Activated naive CD4-positive, alpha-beta T cell treated with anti-CD3 and anti-CD28 coated beads, Interleukin-2, amount 50 U/mL, for 16 hours (primary cell): ENCODE measurements at places on chromosomes 3 and 15.

DNA sequence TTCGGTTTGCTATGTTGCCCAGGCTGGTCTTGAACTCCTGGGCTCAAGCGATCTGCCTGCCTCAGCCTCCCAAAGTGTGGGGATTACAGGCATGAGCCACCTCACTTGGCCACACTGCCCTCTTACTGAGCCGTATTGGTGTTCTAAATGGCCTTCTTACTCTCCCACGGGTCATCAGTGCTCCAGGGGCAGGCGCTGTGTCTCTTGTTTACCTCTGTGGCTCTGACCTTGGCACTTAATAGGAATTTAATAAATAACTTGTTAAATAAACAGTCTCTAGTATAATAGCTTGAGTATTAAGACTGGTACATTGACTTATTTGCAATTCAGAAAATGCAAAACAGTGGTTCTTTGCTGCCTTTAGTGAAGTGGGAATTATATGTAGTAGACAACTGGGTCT lies 13.7 kb downstream of the FLNB start:
- no peak for DNase-seq

DNA sequence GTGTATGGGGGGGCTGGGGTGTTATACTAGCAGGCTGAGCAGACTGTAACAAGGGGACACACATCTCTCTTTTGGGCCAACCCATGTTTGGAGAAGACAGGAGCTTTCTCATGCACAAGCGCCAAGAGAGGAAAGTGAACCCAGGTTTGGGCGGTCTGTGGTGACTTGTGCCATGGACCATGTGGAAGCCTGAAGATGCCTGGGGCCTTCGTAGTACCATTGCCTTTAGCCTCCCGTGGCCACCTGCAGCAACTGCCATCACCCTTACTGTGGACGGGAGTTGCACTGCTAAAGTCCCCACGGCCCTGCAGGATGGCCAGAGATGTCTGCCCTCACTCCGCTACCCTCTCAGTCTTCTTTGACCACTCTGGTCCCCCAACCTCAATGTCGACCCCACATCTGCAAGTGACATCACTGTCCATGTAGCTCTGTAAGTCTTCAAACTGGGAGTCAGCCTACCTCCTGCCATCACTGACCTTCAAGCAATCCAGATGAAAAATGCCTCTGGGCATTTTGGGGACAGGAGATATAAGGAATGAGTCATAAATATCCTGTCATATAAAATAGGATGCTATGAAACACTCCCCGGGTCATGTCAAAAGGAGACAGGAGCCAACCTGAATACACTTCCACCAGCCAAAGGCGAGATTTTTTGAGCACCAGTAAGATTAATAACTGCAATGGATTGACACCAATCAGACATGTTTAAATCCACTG lies 74.7 kb upstream of the C15orf39 start:
- no peak for DNase-seq

DNA sequence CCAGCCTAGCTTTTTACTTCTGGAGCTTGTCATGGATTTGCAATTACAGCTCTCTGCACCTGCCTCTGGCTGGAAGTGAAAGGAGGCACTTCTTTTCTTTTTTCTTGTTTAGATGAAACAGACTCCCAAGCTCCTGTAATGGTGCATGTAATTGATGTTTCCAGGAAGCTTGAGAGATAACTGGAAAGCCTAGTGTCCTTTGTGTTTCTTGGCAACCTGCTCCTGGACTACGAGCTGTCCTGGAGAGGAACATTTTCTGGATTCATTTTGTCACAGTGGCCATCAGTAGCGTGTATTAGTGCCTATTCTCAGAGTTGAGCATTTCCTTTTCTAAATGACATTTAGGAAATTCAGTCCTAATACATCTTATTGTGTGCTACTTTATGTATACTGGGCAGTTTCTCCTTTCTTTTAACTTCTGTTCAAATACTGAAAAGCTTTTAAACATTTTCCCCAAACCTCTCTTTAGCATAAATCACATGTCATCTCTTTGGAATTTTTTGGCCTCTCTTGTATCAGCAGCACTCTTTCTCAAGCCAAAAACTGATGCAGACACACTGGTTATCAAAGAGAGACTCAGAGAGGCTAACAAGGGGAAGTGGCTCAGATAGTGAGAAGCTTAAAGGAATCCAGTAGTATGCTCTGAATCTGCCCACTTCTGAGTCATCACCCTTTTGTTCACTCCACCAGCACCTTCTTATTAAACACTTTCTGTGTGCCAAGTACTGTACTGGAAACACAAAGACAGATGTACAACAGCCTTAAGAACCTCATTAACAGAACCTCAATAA lies 62.6 kb upstream of the SLC2A2 start:
- no peak for DNase-seq

- DNase-seq, result no peak
Observed at GRCh38 chr15:31337352-31338031, 10.9 kb downstream of the KLF13 start.

GRCh38 chr15:100863796-100864267 lies 15.8 kb upstream of the ALDH1A3 start:
- DNase-seq, result no peak

DNA sequence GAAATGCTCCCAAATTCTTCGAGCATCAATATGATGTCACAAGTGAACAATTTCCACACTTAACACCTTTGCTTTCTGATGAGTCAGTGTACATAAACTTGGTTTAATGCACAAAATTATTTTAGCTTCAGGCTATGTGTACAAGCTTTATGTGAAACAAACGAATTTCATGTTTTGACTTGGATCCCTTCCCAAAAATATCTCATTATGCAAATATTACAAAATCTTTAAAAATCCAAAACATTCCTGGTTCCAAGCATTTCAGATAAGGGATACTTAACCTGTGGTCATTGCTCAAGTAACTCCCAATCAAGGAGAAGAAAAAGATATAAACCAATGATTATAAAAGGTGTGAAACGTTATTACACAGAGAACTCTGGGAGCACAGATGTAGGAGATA lies 25.2 kb downstream of the RAB5A start:
- no peak for DNase-seq

GRCh38 chr3:39086144-39086543 lies 21.3 kb downstream of the GORASP1 start:
- DNase-seq, result no peak

DNA sequence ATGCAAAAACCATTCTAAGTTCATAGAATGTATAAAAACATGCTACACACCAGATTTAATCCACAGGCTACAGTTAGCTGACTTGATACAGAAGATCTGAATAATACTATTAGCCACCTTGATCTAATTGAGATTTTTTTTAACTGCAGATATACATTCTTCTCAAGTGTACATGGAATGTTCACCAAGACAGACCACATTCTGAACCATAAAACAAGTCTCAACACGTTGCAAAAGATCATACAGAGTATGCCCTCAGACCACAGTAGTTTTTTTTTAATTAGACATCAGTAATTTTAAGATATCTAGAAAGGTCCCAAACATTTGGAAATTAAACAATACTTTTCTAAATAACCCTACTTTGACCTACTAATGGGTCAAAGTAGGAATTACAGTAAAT lies 83.3 kb downstream of the FGF7 start:
- DNase-seq, result no peak

DNA sequence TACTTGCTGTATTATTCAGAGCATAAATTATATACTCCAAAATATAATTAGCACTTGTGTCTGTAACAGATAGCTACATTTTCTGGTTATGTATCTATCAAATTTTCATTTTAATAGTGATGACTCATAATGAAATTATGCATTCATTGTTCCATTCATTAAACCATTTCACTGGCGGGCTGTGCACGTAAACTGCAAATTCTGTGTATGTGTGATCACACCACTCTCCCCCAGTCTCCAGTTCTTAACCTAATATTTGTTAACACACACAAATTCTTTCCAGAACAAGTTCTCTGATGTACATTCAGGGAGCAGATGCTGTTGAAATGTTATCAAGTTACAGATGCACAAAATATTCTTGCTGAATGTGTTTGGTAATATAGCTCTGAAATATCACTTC lies 3.8 kb upstream of the KCNMB2 start:
- no peak for DNase-seq

GRCh38 chr3:38707730-38708129 lies 58.2 kb upstream of the SCN5A start:
- no peak for DNase-seq

GRCh38 chr3:27307566-27307965 lies 61.6 kb downstream of the NEK10 start:
- no peak for DNase-seq

GRCh38 chr15:65785151-65785550 lies 6.9 kb downstream of the DENND4A start:
- DNase-seq, result no peak

- peak; percentile 21 for DNase-seq
Observed at GRCh38 chr3:49785565-49786356, 581 bp downstream of the IP6K1 start.

DNA sequence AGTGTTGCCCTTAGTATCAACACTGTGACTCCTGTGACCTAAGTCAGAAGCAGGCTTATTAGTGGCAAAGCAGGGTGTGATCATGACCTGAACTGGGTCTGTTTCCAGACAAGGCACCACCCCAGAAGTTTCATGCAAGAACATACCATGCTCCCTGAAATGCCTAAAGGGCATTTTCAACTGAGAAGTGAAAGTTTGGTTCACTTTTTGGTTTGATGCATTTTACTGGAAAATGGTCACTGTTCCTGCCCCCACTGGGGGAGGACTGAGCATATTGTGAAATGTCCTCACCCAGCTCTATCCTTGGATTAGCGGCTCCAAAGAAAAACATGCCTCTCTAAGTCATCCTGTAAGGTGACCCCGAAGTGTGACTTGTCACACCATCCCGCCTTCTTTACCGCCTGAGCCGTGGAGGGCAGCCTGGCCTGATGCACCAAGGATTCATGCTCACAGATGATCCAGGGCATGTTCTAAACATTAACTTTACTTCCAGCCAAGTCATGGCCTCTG lies 3.1 kb upstream of the FAM240A start:
- DNase-seq, result no peak

DNA sequence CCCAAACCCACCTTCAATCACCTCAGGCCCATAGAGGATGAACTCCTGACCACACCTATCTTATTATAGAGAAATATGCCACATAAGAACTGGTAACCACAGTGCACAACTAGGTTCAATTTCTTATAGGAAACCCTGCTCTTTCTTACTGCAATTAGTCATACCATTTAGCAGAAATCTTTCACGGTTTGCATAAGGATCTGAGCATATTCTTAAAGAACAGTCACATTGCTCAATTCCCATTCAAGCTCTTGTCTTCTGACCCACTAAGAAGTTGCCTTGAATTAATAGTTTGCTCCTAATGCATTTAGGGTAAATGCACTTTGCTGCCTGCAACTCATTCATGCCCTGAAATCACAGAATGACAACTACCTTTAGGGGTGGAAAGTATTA lies 9.2 kb downstream of the ERC2 start:
- DNase-seq, result no peak

- no peak for DNase-seq
Observed at GRCh38 chr15:81281766-81282605, 42.0 kb downstream of the STARD5 start.

- peak; percentile 28 for DNase-seq
Observed at GRCh38 chr15:62847900-62848489, 194.6 kb upstream of the TPM1 start.

DNA sequence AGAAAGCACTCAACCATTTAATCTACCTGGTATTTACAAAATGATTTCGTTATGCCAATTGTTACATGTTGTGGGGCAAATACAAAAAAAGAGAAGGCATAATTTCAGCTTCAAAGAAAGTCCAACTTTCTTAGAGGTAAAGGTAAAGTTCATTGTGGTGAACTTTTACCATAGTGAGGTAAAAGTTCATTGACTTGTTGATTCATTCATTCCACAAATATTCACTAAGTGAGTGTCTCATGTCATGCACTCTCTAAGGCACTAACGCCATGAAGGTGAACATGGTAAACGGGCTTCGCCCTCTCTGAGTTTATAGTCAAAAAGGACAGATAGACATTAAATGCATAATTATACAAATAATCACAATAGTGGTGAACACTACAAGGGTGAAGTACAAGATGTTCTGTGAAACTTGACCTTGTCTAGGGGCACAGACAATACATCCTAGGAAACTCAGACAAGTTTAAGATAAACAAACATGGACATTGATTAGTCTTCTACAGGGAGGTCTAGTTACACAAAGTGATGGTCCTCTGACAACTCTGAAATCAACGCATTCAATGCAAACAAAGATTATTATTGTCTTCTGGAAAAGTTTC lies 378.6 kb downstream of the MAGI1 start:
- no peak for DNase-seq

DNA sequence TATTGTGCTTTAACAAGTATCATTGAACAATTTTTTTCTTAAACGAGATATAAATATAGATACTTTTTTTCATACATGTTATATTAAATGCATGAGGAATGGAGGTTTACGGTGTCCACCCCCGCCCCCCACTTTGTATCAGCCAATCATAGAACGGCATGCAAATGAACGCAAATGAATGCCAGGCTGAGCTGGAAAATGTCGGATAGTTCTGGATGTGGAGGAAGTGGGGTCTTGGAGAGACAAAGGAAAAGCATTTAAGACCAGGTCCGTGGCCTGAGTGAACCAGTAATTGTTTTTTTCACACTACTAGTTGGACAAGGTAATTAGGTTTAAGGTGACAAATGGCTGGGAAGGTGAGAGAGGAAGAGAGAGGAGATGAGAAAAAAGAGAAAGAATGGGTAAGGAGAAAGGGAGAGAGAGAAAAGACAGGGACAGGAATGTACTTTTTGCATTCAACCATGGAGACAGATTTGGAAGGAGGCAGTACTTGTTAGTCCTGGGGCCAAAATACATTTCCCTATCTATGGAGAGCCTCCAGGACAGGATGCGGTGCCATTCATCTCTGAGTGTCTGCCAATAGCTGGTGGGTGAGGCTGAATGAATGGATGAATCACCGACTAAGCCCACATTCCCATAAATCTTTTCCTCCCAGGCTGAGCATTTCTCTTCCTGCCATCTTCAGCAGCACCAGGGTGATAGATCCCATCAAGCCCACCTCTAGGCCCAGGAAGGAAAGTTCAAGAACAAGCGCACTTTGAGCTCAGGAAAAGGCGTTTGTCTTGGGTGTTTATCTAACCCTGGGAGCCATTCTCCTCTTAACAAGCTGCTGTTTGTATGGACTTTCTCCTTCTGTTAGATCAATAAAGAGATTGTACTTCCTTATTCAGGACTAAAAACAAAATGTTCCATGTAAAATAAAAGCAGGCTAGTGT lies 1.4 kb upstream of the RAD18 start:
- no peak for DNase-seq

DNA sequence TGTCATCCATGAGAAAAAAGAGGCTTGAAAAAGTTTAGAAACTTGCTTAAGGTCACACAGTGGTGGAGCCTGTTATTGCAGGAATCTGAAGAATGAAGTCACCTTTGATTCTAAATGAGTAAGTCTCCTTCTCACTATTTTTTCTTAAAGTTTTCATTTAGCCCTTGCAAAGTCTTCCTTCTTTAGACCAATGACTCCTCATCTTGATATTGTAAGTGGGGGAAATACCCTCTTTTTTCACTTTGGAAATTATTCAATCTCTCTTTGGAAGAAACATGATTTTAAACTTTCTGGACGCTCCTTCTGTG lies 787 bp upstream of the SLMAP start:
- no peak for DNase-seq

GRCh38 chr15:53307952-53308624 lies 451.4 kb downstream of the WDR72 start:
- DNase-seq, result no peak
